ENCODE measurements at places on chromosomes 5 and 9.

DNA sequence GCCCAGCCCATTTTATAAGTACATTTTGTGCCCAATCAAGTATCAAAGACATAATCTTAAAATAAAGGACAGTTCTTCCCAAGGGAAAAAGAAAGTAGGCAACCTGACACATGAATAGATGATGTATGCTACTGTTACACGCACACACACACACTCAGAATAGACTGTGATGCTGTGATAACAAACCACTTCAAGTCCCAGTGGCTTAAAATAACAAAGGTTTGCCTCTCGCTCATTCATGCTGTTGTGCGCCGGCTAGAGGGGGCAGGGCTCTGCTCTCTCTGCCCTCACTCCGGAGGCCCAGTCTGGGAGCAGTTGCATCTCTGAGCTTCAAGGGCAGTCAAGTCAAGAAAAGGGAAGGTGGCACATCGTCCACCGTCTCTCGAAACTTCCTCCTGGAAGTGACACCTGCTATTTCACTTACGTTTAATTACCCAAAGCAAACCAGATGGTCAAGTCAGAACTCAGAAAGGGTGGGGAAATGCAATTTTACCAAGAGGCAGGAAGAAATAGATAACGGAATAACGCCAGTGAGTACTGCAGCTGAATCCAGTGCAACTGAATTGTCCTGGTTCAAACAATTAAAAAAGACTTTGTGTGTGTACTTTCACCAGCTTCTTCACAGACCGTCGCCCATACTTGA is 43.3 kb downstream of the ANKRD33B start:
- no peak for DNase-seq

DNA sequence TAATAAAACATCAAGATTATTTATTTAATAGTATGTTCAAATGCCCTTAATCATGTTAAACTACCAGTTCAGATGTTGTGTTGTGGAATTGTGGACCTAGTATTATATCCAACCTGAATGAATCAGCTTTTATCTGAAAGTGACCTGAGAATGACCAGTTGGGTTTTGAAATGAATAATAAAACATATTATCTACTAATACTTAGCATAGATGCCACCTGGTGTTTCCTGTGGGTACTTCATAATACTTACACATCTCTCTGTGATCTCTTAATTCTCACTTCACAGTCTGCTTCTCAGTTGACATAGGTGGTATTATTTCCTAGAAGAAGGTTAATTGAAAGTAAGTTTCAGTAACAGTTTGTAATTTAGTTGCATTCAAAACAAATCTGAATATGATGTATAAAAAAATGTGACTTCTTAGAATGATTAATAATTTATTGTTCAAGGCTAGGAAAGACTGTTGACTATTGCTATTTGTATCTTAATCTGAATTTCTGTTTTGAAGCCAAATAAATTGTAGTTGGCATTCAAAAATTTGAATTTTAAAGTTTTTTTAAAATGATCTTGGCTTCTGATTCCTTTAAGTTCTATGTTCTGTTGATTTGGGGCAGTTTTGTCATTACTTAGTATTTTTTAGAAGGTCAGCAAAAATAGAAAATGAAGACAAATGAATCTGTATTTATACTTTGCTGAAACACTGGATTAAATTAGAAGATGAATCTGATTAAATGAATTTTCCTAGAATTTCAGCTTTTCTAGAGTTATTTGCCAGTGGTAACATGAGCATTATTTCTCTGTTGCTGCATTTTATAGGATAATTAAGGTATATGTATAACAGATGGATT is 48.2 kb downstream of the KIF2A start:
- no peak for DNase-seq

DNA sequence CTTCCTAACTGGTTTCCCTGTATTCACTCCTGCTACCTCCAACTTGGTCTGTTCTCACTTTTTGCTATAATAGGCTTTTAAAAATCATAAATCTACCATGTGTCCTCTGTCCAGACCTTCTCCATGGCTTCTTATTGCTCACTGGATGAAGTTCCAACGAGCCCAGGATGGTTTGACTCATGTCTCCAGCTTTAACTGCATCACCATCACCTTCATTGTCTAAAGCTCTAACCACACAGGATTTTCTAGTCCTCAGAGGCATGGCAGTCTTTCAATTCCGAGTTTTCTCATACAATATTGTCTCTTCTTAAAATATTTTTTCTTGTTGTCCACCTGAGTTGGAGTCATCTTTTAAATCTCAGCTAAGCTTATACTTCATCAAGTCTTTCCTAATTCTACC is 49.3 kb downstream of the PDCD1LG2 start:
- no peak for DNase-seq

DNA sequence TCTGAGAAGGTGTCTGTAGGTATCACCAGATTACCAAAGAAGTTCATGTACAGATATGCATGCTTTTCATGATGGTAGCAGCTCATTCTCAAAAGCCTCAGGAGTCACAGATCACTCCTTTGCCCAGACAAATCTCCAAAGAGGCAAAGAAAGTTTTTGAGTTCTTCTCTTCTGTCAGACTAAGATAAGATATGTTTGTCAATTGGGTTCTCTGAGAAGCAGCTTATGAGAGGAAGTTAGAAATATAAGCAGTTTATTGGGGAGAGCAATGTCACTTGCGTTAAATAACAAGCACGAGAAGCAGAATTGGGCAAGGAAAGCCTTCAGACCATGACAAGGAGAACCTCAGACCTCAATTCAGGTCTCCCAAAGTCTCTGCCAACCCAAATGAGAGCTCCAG is 219.2 kb upstream of the KLF4 start:
- no peak for DNase-seq

- DNase-seq: no peak
Measured at GRCh38 chr9:17476401-17476800, 102.5 kb upstream of the SH3GL2 start.

- DNase-seq: no peak
Measured at GRCh38 chr9:83432104-83432627, 106.0 kb downstream of the FRMD3 start.

GRCh38 chr9:121331549-121331948 is 38.5 kb downstream of the STOM start:
- no peak for DNase-seq

DNA sequence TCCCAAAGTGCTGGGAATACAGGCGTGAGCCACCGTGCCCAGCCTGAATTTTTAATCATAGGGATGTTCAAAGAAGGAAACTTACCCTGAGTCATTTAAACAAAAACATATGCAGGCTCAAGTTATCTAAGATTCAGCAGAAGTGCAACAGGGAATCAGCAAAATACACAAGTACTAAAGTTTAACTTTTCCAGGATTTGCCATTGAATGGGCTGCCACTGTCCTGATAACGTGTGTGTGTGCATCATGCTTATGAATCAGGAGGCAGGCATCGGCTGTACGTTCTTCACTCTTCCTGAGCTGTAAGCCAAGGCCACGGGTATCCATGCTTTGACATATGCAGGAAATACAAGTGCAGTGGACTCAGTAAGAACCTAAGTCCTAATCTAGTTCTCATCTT is 48.8 kb upstream of the FST start:
- DNase-seq: no peak

GRCh38 chr5:180439911-180440769 is 54.0 kb upstream of the CNOT6 start:
- no peak for DNase-seq

GRCh38 chr5:133048993-133049725 is 2.7 kb upstream of the HSPA4 start:
- DNase-seq: no peak

GRCh38 chr5:37869216-37869615 is 29.4 kb upstream of the GDNF start:
- DNase-seq: no peak

- DNase-seq: no peak
Measured at GRCh38 chr5:157581901-157582300, 6.3 kb upstream of the ADAM19 start.

- DNase-seq: no peak
Measured at GRCh38 chr9:123335193-123335985, 20.6 kb upstream of the CRB2 start.

DNA sequence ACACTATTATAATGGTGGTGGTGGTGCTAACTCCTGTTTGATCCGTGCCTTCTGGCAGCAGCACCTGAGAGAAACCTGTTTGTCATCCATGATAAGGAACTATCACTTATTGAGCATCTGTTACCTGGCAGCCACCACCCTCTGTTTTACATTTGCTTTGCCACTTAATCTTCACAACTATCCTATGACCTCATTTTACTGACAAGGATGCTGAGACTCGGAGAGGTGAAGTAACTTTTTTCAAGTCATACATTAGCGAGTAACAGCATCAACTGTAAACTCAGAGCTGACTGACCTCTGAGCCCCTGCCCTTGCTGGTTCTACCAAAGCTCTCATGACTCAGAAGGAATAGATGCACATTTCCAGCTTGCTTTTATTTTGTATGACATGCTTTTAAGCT is 81.1 kb downstream of the EGFLAM start:
- DNase-seq: no peak

DNA sequence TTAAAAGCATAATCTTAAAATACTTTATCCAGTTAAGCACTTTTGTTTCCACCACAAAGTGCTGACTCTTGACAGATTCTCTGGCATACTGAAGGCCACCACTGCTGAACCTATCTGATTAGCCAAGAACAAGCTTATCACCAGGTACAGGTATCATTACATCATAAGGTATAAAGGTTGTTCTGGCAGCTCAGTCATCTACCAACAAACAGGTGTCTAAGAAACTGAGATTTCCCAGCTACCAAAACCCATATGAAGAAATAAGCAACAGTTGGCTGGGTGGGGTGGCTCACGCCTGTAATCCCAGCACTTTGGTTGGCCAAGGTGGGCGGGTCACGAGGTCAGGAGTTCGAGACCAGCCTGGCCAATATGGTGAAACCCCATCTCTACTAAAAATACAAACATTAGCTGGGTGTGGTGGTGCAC is 5.0 kb downstream of the MTMR12 start:
- no peak for DNase-seq

GRCh38 chr5:30765227-30765626 is 428.3 kb upstream of the CDH6 start:
- DNase-seq: no peak

DNA sequence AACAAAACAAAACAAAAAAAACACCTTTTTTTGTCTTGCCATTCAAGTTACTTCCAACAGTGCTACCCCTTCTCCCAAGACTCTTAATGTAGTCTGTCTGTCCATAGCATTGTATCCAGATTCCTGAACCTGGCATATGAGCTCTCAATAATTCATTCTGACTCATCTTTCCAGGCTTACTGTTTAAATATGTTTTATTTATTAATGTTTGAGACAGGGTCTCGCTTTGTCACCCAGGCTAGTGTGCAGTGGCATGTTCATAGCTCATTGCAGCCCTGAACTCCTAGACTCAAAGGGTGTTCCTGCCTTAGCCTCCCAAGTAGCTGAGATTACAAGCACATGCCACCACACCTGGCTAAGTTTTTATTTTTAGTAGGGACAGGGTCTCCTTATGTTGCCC is 208.0 kb upstream of the DMRT1 start:
- no peak for DNase-seq

- no peak for DNase-seq
Measured at GRCh38 chr5:87339986-87340385, 72.3 kb downstream of the RASA1 start.

DNA sequence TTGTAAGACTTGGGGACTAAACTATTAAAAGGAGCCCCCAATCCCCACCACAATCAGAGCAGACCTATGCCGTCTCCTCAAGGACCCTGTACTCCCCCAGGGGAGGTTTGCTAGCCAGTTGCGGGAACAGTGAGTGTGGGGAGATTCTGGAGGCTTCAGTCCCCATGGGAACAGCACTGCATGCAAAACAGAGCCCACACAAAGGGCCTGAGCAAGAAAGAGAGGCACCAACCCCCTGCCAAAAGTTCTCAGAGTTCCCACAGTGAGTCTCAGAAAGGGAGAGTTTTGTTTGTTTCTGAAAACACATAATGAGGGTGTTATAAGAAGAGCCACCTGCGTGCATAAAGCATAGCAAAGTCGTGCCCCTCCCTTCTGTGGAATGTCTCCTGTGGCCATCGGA is 56.6 kb downstream of the CFAP90 start:
- DNase-seq: no peak

- no peak for DNase-seq
Measured at GRCh38 chr5:159050316-159051143, 49.2 kb downstream of the EBF1 start.

DNA sequence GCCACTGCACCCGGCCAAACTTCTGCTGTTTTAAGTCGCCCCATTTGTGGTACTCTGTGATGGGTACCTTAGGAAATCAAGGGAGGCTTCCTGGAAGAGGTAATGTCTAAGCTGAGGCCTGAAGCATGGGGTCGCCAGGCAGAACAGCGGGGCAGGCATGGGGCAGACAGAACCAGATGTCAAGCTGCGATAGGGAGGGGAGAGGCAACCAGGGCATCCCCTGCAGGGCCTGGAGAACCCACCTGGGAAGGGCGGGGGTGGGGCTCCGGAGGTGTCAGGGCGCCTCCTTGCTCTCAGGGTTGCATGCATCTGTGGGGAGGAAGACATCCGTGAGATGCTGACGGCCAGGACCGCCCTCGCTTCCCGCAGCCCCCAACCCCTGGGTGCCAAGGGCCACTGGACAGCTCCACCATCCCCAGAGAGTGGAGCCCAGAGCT is 2.8 kb downstream of the LCN15 start:
- no peak for DNase-seq

DNA sequence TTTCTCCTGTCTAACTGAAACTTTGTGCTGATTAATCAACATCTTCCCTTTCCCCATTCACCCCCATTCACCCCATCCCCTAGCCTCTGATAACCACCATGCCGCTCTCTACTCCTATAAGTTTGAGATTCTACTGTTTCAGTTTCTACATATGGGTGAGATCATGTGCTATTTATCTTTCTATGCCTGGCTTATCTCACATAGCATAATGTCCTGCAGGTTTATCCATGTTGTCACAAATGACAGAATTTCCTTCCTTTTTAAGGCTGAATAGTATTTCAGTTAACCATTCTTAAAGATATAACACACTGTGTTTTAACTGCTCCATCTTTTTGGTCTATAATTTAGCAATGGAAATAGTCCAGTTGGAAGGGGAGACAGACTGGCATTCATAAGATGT is 205.1 kb downstream of the SNCAIP start:
- DNase-seq: no peak

DNA sequence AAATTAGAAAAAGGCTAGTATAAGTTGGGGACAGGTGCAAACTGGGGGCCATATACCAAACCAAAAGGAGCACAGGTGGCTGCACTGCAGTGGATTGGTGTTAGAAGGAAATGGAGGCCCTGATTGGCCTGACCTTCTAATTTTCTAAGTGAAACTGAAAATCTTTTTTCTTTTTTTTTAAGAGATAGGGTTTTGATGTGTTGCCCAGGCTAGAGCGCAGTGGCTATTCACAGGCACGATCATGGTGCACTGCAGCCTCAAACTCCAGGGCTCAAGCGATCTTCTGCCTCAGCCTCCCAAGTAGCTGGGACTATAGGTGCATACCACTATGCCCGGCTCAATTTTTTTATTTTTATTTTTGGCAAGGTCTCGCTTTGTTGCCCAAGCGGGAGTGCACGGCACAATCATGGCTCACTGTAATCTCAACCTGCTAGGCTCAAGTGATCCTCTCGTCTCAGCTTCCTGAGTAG is 9.8 kb upstream of the CCDC69 start:
- no peak for DNase-seq

DNA sequence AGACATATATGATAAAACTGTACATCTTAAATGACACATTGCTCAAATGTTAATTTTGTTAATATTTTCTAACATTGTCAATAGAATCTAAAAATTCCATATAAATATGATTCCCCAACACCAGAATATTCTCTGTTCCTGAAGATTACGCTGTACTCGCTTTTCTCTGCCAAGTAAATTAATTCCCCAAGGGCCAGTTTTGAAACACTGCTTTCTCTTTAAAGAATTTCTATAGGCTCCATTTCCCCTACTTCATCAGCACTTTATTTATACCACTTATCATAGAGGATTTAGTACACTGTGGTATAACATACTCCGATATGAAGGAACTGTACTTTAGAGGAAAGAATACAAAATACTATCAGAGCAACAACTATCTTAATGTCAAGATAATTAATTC is 101.4 kb upstream of the ACOT12 start:
- DNase-seq: no peak
